Chondrocyte (in vitro differentiated cells): ENCODE measurements at places on chromosomes 6 and 20. TPM values are rescaled to one million over a fixed set of nuclear protein-coding genes. Genes with fewer than 3 reads are reported as not detected.

HLA-DRB5 gene
- total RNA-seq = not detected in 3 replicates

MMP24 gene
- total RNA-seq = 1.1 to 2.6 TPM (median 2.4 TPM) in 3 replicates

SPATS1 gene
- total RNA-seq = not detected in 3 replicates

WFDC12 gene
- total RNA-seq = not detected in 3 replicates

COX4I2 gene
- total RNA-seq = not detected in 3 replicates

RIMS4 gene
- 1.4 to 2.1 TPM (median 1.7 TPM) in 3 replicates for total RNA-seq

FOXF2 gene
- 0.12 to 0.68 TPM in 2 of 3 replicates, not detected in the other for total RNA-seq

GRCh38 chr6:61959196-61959595 is 326.8 kb downstream of the KHDRBS2 start:
- no peaks in the 10 kb centered on the region for H3K27me3 ChIP-seq
- DNase-seq = no peak
- no peak overlapping the region for H3K27ac ChIP-seq

DNA sequence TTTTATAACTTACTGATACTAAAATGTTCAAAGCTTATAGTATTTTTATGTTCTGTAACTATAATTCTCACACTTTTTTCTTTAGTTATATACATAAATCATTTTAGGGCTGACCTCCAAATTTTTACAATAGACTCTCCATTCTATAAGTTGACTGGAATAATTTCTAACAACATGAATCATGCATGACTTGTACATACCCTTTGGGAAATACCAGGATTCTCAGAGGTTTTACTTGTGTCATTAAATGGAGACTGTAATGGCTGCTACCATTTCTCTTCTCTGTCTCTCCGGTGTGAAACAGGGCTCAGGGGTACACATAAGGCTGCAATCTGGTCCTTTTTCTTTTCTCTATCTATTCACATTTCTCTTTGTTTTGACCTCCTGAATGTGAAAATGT is 222.2 kb upstream of the FLRT3 start:
- H3K4me3 ChIP-seq = no peak overlapping the region
- H3K27me3 ChIP-seq = no peaks in the 10 kb centered on the region
- no peaks in the 10 kb centered on the region for H3K4me1 ChIP-seq
- DNase-seq = no peak
- no peak overlapping the region for H3K27ac ChIP-seq

GRCh38 chr6:108250240-108250866 is 10.5 kb downstream of the SNX3 start:
- H3K27me3 ChIP-seq = no peaks in the 10 kb centered on the region
- peaks cover 2% of the 10 kb centered on the region for H3K36me3 ChIP-seq
- no peak for DNase-seq
- H3K4me1 ChIP-seq = peaks cover 32% of the 10 kb centered on the region
- no peak overlapping the region for H3K4me3 ChIP-seq

GRCh38 chr20:37414224-37415035 is 68.5 kb downstream of the SRC start:
- peaks cover 26% of the 10 kb centered on the region for H3K27me3 ChIP-seq
- H3K4me1 ChIP-seq = no peaks in the 10 kb centered on the region
- no peak overlapping the region for H3K27ac ChIP-seq
- no peaks in the 10 kb centered on the region for H3K36me3 ChIP-seq

- no peaks in the 10 kb centered on the region for H3K36me3 ChIP-seq
- no peak overlapping the region for H3K4me3 ChIP-seq
- no peak overlapping the region for H3K27ac ChIP-seq
- H3K4me1 ChIP-seq = no peaks in the 10 kb centered on the region
- no peaks in the 10 kb centered on the region for H3K27me3 ChIP-seq
Measured at GRCh38 chr20:14404515-14404914, 67.1 kb upstream of the FLRT3 start.

GRCh38 chr6:3347826-3348225 is 89.1 kb downstream of the PSMG4 start:
- DNase-seq = no peak
- H3K36me3 ChIP-seq = peaks cover 3% of the 10 kb centered on the region
- H3K4me1 ChIP-seq = peaks cover 45% of the 10 kb centered on the region
